ENCODE measurements at places on chromosomes 6 and 20.
A peak's percentile ranks its signal among the peaks of the same experiment; 100 is the strongest.

DNA sequence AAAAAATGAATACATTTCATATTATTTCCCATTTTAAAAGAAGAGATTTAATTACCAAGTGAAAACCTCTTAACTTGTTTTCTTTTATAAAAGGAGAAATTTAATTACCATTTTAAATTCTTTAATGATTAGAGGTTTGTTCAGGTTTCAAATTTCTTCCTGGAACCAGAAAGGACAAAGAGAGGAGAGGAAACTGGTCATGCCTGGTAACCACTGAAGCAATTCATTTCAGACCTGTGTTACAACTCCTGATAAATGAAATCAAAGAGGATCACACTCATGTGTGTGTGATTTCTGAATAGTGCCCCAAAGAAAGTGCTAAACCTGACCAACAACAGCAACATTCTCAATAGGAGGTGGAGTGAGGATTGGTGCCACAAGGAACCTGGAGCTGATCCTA lies 12.6 kb upstream of the SLPI start:
- no peak for DNase-seq

- DNase-seq: no peak
These were observed 1.2 kb downstream of the DXO start for GRCh38 chr6:31970604-31971271.

GRCh38 chr20:32337937-32338661 lies 20.0 kb upstream of the ASXL1 start:
- no peak for DNase-seq

DNA sequence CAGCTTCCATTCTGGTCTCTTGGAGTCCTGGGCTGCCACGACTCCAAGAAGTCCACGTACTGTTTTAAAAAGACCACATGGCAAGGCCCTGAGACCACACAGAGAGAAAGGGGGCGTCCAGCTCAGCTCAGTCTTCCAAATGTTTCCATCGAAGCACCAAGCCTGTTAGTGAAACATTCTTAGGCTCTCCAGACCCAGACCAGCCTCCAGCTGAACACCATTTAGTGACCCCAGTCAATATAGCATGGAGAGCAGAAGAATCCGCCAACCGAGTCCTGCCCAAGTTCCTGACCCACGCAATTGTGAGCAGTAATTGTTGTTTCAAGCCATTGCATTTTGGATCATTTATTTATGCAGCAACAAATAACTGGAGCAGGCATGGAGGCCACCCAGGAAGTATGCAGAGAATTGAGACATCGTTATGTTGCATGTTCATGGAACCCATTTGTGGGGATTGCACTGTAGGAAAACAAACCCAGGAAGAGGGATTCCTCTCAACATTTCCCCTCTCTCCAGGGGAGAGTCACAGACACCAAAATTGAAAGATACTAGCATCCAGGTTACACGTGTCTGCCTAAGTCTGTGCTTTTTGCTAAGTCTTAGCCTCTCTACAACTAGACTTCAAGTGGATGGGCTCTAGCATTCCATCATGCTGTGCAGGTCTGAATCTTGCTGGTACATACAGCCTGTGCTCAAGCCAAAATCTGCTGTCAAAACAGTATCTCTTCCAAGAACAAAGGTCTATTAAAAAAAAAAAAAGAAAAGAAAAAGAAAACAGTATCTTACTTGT lies 42.7 kb downstream of the SNRNP48 start:
- no peak for DNase-seq

- DNase-seq: peak; percentile 13
These were observed 16.0 kb downstream of the UQCC1 start for GRCh38 chr20:35395728-35396127.

GRCh38 chr6:81752921-81753710 lies 635 bp upstream of the TENT5A start:
- peak; percentile 82 for DNase-seq

DNA sequence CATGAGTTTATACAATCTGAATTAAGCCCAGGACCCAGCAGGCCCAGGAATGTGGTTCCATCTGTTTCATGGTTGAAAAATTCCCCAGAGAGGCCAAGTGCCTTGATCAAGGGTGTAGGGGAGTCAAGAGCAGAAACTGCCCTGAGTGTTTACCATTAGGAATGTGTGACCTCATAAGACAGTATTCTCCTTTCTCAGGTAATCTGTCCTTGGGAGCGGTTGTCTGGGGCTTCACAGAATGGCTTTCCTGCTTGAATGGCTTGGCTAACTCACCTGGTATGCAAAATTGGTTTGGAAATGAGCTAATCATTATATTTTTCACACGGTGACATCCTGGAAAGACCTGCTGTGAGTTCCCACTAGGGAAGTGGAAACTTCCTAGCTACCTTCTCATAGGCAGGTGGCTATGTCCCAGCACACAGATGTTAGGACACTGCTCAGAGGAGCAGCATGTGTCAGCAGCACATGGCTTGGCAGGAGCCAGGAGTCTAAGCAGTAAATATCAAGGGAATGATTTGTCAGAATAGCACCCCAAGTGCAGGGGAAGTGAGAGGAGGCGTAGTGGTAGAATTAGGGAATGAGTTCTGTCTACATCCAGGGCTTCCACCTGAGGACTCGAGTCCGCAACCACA lies 17.7 kb downstream of the CLIC5 start:
- DNase-seq: no peak
